ENCODE measurements at places on chromosomes 5 and 9. TPM values are rescaled to one million over a fixed set of nuclear protein-coding genes. Genes with fewer than 3 reads are reported as not detected.

DNA sequence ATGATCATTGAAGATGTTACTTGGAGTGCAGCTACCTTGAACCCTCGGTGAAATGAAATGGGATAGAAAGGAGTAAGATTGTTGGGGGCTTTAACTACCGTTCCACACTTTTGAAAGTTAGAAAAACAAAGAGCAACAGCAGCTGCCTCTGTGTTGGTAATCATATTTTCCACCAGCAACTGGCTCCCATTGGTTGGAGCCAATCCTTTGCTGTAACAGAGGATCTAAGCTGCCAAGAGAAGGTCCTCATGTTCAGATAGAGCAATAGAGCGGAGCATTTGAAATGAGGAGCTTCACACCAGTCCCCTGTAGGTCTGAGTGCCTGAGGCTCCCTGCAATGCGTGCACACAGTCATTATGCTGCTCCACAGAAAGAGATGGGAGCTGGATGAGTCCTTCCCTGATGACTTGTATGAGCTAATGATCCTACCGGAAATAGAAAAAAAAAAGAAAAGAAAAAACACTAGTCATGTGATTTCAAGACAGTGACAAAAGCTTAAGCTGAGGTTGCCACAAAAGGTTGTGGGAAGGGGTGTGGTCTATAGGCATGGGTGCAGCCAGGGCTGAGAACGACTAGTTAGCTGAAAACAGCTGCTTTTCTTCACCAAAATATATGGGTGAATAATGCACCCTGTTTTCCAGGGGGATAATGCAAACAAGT lies 300.7 kb downstream of the MLLT3 start:
- DNase-seq = no peak

DNA sequence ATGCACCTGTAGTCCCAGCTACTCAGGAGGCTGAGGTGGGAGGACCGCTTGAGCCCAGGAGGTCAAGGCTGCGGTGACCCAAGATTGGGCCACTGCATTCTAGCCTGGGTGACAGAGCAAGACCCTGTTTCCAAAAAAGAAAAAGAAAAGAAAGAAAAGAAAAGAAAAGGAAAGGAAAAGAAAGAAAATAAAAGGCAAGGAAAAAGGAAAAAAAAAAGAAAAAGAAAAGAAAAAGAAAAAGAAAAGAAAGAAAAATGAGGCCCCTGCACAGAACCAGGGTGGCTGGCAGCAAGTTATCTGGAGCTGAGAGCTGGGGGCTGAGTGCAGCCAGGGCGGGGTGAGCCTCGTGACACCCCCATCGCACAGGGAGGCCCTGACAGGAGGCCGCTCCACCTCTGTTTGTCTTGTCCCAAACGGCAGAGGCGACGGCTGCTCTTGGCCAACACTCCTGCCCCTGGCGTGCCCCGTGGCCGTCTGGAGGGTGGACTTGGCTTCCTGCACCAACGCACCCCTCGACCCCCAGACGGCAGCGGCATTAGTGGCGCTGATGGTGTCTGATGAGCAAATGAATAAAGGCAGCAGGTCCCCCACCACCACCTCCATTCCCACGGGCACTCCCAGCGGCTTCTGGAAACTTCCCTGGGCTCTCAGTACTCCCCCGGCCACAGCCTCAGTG lies 16.7 kb downstream of the EXD3 start:
- DNase-seq = no peak

- no peak for DNase-seq
These were observed 514.8 kb downstream of the RAB3C start for GRCh38 chr5:59097712-59098111.

The RASEF gene
- 10.0 TPM for total RNA-seq

The CTXN3 gene
- total RNA-seq = not detected

The KIF4B gene
- 0.14 TPM for total RNA-seq
